Activated CD4-positive, CD25-positive, alpha-beta regulatory T cell treated with anti-CD3 and anti-CD28 coated beads, Interleukin-2, amount 50 U/mL, for 72 hours (primary cell): ENCODE measurements at places on chromosomes 16 and 17.

- DNase-seq: no peak
These were observed 182.9 kb downstream of the CCDC182 start for GRCh38 chr17:57562184-57562698.

- peak; percentile 7 for DNase-seq
These were observed 86.5 kb downstream of the C16orf78 start for GRCh38 chr16:49459953-49460735.

DNA sequence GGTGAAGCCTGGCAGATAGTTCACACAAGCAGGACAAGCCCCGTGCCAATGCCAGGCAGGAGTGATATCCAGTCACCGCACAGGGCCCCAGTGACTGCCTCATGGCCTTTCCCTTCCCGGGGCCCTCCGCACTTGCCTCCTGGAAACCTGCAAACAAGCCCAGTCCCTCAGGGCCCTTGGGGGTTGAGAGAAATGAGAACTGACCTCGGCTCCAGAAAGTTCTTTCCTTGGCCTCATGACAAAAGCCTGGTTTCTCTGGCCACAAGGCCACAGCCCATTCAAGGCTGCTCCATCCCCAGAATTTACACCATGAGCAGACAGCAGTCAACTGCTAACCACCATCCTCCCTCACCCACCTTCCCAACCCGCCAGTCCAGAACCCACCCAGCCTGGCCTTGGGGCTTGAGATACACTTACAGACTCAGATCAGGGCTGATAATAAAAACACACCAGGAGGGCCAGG, 77.6 kb downstream of the CCDC182 start:
- DNase-seq: no peak

GRCh38 chr17:4548721-4549531, 6.3 kb downstream of the MYBBP1A start:
- DNase-seq: no peak

- no peak for DNase-seq
These were observed 8.3 kb downstream of the EFCAB5 start for GRCh38 chr17:29949696-29950095.

DNA sequence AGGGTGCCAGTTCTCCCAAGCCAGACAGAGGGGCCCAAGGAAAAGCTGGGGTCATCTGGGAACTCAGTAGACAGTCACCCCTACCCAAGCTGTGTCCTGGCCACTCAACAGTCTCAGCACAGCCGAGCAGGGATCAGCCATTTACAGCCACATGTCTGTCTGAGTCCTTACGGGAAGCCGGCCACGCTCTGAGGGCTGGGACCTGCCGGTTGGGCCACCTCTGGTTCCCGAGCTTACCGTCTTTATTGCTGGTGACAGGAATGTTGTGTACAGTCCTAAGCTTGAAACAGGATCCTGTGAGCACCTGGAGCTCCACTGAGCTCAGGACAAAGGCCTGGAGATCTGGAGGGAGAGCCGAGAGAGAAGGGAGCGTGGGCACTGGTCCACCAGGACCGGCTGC, 59.8 kb downstream of the TIMM22 start:
- DNase-seq: no peak

GRCh38 chr16:77295896-77296295, 96.7 kb downstream of the SYCE1L start:
- DNase-seq: no peak

GRCh38 chr17:74623693-74624093, at the start of gene CD300E:
Gene CD300E, minus strand, starts transcription at chr17:74623738. Its CDS starts 117 bp downstream, at chr17:74623621.
- DNase-seq: no peak

- no peak for DNase-seq
These were observed 54.4 kb downstream of the PITPNC1 start for GRCh38 chr17:67431249-67432015.

DNA sequence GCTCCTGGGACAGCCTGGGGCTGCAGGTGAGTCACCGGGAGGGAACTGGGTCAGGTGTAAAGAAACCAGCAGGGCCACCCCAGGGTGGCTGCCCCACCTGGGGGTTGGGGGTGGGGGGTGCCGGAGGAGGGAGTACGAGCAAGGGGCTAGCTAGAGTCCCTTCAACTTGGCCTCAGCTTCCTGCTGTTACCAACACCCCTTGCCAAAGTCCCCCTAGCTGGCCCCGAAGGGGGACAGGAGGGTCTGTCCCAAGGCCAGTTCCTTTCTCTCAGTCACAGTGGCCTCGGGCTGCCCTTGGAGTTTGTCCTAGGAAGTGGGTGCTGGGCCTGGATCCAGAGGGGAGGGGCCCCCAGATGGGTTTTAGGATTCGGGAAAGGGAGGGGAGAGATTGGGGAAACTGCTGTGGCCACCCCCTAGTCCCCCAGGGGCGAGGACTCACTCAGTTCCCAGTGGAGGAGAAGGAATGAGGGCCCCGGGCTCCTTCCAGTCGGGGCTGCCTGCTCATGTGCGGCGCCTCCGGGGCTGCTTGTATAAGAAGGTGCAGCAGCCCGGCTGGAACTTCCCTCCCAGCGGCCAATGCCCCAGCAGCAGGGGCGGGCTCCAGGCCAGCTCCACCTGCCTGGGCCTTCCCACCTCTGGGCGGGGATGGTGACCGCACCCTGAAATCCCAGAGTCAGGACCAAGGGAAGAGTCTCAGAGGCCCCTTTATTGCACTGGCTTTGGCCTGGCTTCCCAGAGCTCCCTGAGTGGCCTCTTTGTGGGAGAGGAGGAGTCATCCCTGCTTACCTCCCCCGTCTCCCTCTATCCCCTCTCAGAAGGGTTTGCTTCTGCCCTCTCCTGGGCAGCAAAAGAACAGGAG, 7.3 kb downstream of the ARHGAP27 start:
- no peak for DNase-seq

GRCh38 chr17:50272711-50273653, 1.3 kb upstream of the TMEM92 start:
- peak; percentile 69 for DNase-seq

DNA sequence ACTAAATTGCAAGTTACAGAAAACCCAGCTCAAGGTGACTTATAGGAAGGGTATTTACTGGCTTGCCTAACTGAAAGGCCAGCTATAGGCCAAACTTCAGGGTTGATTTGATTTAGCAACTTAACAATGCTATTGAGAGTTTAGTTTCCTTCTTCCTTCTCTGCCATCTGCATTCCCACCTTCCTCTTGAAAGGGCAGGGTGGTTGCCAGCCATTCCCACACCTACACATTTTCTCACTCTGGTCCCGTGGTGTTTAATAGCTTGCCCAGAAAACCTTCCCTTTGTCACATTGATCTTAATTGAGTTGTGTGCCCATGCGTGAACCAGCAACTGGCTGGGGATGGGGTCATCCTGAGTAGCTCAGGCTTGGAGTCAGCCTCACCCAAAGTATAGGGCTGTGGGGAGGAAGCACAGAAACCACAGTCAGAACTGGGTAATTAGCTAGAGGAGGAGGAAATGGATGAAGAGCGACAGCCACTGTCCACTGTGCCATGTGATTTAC, 194.7 kb downstream of the SPECC1 start:
- DNase-seq: no peak

- no peak for DNase-seq
These were observed 9.5 kb downstream of the RNF213 start for GRCh38 chr17:80270104-80270503.

GRCh38 chr17:56592487-56593085, 913 bp upstream of the NOG start:
- DNase-seq: peak; percentile 82

DNA sequence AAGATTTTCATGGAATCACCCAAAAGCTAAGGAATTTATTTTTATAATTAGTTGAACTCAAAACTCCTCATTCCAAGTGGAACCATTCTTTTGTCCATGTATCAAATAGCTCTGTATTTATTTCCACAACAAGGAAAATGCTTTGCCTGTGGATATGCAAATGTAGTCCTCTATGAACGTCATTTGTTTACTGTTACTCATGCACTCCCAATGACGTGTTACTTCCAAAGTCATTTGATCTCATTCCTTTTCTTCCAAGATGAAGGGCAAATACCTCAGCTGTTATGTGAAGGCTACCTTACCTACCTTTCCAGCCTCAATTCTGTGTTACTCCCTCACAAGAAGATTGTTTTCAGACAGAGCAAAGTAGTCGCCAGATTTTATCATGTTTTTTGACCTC, 83.7 kb downstream of the ITFG1 start:
- no peak for DNase-seq

GRCh38 chr16:89770367-89770766, 46.1 kb downstream of the FANCA start:
- no peak for DNase-seq

DNA sequence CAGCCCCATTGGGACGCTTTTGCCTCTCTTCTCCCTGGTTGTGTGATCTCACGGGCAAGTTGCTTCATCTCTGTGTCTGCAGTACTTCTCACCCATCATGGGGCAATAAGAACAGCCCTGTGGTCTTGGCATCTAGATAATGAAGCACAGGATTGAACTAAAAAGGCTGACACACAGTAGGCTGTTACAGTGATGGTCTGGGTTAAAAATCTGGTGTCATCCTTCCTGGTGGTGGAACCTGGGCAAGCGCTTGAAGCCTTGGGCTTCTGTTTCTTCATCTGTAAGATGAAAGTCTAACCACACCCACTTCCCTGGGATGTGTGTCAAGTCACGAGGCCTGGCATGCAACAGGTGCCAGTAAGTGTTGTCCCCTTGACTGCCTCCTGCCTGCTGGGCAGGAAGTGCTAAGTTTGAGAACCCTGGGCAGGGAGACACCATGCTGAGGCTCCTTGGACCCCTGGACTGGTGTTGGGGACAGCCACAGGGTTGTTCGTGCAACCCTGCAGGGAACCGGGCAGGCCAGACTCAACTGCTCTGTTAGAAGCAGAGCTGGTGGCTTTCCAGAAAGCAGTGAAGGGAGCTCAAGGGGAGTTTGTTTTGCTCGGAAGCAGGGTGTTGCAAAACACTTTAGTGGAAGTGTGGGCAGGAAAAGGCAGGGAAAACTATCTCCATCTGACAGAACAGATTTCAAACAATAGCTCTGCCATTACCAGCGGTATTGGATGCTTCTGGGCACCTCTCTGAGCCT, 5.9 kb upstream of the MAP2K3 start:
- DNase-seq: no peak

DNA sequence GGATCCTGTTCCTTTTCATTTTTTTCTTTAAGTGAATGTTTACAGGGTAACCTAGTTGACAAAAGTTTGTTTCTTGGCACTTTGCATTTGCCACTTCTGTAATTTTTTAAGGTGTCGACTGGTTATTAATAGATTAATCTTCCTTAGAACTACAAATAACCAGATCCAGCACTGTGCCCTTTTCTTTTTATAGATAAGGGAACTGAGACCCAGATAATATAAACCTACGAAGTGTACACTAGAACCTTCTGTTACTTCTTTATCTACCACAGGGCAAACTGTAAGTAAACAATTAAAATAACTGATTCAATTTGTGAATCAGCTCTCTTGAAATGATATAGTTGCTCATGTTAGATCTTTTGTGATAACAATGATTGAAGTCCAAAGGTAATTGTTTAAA, 55.4 kb downstream of the NLK start:
- DNase-seq: no peak

DNA sequence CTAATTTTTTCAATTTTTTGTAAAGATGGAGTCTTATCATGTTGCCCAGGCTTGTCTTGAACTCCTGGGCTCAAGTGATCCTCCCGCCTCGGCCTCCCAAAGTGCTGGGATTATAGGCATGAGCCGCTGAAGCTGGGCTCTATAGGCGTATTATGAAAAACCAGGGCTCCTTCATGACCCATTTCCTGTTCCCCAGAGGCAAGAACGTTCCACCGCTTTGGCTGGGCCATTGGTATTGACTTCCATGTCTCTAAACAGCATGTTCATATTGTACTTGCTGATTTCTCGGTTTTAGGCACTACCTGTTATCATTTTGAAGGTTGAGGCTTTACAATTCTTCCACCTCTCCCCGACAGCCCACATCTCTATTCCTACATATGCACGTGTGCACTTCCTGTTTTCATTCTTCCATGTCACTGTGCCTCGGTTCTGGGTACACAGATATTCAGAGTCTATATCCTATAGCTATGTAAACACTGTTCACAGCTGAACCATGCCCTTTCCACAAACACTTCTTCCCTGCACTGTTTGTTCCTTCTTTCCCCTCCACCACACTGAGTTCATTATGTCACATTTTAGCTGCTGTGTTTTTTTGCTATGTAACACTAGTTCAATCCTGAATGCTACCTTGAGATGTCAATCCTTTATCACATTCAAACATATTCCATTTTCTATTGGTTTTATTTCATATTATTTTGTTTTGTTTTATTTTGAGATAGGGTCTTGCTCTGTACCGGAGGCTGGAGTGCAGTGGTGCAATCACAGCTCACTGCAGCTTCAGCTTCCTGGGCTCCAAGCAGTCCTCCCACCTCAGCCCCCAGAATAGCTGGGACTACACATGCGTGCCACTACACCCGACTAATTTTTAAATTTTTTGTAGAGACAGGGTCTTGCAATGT, 16.8 kb upstream of the MAPK3 start:
- DNase-seq: no peak

DNA sequence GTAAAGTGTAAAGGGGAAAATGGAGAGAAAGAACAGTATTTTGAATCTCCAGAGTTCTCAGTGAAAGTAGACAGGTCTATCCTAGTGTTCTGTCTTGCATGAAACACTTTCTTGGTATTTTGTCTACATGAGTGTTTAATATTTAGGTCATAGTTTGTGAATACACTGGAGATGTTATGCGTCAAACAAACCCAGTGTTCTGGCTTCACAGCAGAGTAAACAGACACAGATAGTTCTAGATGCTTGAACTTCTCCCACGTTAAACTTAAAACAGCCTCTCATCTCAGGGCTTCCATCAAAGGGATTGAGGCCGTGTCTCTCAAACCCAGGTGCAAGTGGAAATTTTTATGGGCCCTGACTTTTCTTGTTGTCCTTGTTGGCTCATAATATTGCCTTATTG, 48.3 kb downstream of the RBFOX1 start:
- no peak for DNase-seq
